RPMI8226 (cell line): ENCODE measurements at places on chromosomes 1 and 21.

GRCh38 chr1:183570451-183570850, 19.8 kb downstream of the NCF2 start:
- DNase-seq: no peak

DNA sequence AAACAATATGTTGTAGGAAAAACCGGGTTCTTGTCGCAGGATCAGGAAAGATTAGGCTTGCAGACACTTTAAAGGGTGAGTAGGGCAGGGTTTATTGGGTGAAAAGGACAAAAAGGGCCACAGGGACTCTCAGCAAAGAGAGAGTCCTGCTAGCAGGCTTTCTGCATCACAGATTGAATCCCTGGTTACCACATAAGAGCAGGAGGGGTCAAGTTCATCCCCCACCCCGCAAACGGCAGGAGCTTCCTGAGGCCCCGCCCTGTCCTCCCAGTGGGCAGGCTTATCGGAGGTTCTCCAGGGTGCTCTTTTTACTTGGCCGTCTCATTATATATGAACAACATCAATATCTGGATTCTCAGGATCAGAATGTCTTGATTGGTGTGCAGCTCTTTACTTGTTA, 47.7 kb downstream of the SYCP1 start:
- no peak for DNase-seq

DNA sequence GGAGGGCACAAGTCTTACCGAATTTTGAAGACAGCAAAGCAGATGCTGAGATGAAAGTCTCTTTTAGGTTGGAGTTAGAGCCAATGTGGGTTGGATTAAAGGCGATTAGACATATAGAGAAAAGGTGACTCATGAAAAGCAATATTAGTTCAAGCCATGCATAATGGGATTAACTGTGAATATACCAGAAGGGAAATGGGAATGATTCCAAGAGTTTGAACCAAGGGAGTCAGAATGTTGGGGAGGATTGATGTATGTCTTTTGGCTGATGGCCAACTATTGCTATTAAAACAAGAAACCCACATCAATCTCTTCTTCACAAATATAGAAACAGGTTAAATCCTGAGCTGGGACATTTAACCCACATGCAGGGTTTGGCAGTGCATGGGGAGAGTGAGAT, 1.2 kb downstream of the HMGCS2 start:
- no peak for DNase-seq

DNA sequence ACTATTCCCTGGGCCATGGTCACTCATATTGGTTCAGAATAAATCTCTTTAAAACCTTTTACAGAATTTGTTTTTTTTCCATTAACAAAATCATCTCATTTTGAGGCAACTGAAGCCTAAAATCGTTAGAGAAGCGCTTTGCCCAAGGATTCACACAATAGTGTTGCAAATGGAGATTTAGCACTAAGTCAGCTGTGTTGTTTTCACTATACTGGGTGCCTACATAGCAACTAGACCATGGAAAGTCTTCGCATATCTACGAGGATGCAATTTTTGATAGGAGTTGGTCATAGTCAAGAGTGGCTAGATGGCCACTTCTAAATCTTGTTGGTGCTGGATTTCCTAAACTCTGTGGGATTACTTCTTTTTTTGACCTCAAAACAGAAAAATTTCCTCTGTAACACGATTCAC, 530 bp upstream of the TIPRL start:
- DNase-seq: peak; percentile 8

DNA sequence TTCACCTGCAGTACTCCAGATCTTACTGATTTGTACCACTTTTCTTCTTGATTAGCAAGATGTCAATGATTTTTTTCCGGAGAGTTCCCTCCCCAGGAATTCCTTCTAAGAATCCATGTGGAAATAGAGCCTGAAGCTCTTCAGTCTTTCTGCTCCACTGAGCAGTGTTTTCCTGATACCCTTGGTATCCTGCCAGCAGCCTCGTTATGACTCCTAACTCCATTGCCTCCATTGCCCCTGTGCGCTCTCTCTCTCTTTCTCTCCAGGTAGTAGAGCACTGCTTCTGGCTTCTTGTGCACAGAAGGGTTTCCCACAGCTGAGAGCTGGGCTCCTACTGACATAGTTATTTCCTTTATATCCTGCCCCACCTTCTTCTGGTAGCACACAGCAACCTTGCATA, 12.2 kb downstream of the UBE2U start:
- DNase-seq: no peak

DNA sequence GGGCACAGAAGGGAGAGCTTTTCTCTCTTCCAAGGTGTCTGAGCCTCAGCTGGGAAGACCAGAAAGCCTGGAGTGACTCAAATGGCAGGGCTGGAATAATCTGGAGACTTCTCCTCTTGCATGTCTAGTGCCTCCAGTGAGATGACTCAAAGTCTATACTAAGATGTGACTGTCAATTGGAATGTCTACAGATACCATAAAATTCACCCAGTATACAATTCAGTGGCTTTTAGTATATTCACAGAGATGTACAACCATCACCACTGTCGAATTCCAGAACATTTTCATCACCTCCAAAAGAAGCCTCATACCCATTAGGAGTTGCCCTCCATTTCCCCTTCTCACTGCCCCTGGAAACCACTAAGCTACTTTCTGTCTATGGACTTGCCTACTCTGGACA, 47.9 kb upstream of the CNN3 start:
- DNase-seq: no peak

- DNase-seq: no peak
Observed at GRCh38 chr1:35706846-35707600, 11.7 kb downstream of the C1orf216 start.

GRCh38 chr1:39908534-39908933, 6.8 kb upstream of the MYCL start:
- no peak for DNase-seq

- DNase-seq: no peak
Observed at GRCh38 chr1:240350910-240351331, 259.2 kb downstream of the FMN2 start.

DNA sequence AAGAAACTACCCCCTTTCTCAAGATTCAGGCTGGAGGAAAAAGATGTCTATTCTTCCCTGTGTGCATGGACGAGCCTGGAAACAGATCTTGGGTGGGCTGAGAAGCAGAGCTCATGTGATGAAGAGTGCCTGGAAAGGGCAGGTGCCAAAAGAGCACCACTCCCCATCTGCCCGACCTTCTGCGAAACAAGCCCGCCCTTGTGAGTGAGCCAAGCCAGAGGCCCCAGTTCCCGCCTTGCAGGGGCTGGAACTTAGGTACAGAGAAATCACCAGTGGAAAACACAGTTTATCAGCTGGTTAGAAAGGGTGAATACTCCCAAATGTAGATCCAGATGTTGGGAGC, 26.7 kb upstream of the A3GALT2 start:
- DNase-seq: no peak

DNA sequence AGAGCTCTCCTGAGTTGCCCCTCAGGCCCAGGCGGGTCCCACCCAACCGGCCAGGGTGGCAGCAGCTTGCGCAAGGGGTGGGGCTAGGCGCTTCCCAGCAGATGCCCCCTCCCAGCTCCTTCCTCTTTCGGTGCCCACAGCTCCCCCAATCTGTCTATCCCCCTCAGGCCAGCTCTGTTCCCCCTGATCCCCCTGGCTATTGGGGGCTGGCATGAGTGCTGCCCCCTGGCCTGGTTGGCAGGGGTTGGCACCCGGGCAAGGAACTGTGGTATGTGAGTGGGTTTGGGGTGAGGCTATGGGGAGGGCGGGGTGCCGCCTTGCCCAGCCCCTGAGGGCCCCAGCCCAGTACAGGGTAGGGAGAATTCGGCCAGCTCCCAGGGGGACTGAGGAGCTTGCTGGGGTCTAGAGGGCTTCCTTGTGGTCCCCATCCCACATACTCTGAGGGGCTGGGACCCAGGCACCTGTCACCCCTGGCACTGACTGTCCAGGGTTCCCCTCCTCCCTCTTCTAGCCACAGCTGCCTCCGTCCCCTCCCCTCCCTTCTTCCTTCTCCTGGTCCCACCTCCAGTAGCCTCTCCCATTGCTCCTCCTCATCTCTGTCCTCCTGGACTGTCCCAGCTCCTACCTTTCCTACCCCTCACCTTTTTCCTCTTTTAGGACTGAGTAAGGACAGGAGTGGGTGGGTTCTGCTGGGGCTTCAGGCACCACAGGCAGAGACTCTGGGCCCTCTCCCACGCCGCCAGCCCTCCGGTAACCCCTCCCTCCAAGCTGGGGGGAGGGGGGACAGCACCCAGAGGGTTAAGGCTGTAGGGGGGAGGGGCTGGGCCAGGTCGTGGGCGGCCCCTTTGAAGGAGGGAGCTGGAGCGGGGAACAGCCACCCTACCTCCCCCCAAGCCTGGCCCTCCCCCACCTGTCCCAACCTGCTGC, 5.7 kb downstream of the ZBTB7B start:
- no peak for DNase-seq

DNA sequence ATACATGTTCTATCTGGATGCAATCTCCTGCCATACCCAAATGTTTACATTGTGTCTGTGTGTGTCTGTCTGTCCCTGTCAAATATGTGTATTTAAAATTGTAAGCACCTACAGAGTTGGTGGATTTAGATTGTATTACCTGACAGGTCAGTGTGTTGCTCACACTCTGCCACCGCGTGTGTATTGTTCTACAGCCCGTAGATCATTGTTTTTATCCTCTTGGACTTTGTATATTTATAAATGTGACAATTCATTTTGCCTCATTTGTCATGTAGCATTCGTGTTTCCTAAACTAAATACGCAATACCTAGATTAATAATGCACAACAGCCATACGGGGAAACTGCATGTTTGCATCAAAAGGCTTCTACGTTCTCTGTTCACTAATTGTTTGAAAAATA, 634 bp downstream of the ALG14 start:
- no peak for DNase-seq

- DNase-seq: no peak
Observed at GRCh38 chr21:25838809-25839208, 104.0 kb downstream of the GABPA start.

GRCh38 chr1:78143673-78144072, 97.9 kb downstream of the GIPC2 start:
- no peak for DNase-seq

DNA sequence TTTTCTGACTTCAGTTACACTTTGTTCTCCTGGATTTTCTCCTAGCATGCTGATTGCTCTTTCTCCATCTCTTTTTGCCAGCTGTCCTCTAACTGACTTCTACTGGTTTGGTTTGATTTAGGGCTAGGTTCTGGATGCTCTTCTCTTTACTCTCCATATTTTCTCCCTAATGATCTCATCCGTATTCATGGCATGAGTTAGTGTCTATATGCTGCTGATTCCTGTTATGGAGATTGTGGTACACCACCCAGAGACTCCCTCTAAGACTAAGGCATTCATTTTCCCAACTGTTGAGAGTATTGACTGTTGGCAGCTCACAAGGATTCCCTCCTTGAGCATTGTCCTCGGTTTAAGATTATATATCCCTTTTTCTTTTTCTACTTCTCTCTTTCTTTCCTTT, 28.9 kb downstream of the S1PR1 start:
- DNase-seq: no peak

- no peak for DNase-seq
Observed at GRCh38 chr1:221576268-221576667, 165.6 kb downstream of the DUSP10 start.

DNA sequence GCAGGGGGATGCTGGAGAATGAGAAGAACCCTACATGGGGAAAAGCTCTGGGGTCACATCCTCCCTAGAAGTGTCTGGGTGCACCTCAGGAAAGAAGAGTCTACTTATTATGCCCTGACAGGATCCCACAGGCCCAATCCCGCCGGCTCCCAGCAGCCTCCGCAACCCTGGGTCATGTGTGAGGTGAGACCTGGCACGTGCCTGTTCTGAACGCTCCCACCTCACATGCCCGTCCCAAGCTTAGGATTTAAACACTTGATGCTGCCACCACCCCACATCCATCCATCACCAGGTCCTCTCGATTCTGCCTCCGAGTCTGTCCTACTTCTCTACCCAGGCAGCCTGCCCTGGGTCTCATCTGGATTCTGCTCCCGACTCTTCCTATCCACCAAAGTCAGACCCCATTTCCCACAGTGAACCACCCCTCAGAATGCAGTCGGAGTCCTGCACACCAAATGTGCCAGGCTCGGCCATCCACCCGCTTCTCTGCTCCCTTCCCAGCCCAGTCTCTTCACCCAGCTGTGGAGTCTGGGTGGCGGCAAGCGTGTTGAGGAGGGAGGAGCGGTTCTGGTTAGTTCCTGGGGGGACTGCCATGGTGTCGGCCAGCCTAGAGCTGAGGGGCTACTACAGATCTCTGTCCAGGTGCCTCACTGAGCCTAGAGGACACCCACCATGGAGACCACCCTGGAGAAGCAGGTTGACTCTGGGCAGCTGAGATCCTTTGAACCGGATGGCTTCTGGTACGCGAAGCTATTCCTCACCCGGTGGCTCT, 23.9 kb downstream of the SLC2A1 start:
- DNase-seq: no peak

DNA sequence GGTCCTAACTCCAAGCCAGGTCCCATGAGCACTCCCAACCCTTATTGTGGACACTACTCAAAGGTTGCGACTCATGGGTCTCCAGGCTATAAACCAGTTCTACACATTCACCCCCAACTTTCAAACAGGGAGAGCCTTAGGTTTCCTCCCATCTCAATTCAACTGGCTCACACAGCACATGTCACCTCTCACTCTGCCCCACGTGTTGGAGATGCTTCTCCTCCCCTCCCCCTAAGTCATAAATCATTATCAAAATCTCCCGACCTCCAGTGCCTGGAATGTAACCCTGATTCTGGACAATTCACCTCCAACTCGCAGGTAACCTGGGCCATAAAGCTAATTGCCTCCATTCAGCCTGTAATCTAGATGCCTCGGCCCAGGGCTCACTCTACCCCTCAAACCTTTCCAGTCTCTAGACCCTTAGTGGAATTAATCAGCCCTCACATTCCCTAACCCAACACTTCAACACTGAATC, 595 bp downstream of the AK2 start:
- DNase-seq: peak; percentile 56

GRCh38 chr1:193179094-193179493, 7.3 kb downstream of the B3GALT2 start:
- DNase-seq: peak; percentile 23

- DNase-seq: no peak
Observed at GRCh38 chr1:30692201-30692947, 31.0 kb downstream of the MATN1 start.

- DNase-seq: no peak
Observed at GRCh38 chr1:221001167-221001566, 121.9 kb downstream of the HLX start.

DNA sequence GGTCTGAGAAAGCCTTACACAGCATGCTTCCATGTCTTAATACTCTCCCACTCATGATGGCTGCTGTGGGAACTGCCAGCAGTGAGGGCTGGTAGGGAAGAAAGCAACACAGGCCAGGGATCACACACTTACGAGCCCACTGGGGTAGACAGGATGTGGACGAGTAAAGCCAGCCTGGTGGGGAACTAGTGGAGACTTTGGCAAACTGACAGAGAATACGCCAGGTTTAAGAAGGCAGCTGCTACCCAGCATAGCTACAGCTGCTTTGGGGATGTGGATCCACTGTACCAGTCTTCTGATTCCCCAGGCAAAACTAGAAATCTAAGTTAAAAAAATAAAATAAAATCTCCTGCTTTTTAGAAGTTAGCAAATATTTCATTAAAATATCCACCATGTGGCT, 664.0 kb downstream of the SMYD3 start:
- DNase-seq: no peak

DNA sequence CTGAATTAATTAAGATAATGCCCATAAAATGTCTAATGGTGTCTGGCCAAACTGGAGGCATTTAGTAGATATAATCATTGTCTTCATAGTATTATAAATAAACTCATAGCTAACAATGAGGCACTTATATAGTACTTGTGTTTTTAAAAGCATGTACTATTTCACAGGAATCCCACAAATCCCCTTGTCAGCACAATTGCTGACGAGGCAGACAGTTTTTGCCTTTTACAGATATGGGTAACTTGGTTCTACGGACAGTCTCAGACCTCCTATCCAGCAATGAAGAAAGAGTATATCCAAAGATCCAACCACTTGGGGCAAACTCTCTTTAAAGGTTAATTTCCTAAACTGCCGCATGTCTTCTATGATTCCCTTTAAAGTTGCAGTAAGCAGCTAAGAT, 73.7 kb downstream of the ATP1B1 start:
- no peak for DNase-seq
